ENCODE measurements at places on chromosomes 4 and X.

- no peak for DNase-seq
Measured at GRCh38 chr4:115229873-115230272, 116.5 kb upstream of the NDST4 start.

GRCh38 chrX:133722756-133723155 lies 262.6 kb downstream of the GPC3 start:
- no peak for DNase-seq

DNA sequence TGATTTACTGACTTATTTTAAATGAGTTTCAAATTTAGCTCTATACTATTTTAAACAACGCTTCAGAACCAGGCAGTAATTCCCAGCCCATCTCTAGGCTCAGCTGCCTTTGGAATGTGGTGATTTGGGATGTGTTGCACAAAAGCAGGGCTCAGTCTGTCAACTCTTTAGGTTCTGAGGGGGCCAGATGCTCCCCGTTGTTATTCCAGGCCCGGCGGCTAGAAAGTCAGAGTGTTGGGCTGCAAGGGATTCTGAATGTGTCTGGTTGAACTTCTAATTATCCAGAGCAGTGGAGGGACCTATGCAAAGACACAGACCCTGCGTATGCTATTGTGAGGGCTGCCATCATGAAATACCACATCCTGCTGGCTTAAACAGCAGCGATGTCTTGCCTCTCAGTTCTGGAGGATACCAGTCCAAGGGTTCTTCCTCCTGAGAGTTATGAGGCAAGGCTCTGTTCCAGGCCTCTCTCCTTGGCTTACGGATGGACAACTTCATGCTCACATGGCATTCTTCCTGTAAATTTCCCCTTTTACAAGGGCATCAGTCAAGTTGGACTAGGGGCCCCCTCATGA lies 123.2 kb upstream of the TRIM2 start:
- no peak for DNase-seq

GRCh38 chr4:114226179-114226578 lies 246.7 kb upstream of the ARSJ start:
- no peak for DNase-seq

- DNase-seq: no peak
Measured at GRCh38 chr4:175986-176385, 51.7 kb downstream of the ZNF718 start.

DNA sequence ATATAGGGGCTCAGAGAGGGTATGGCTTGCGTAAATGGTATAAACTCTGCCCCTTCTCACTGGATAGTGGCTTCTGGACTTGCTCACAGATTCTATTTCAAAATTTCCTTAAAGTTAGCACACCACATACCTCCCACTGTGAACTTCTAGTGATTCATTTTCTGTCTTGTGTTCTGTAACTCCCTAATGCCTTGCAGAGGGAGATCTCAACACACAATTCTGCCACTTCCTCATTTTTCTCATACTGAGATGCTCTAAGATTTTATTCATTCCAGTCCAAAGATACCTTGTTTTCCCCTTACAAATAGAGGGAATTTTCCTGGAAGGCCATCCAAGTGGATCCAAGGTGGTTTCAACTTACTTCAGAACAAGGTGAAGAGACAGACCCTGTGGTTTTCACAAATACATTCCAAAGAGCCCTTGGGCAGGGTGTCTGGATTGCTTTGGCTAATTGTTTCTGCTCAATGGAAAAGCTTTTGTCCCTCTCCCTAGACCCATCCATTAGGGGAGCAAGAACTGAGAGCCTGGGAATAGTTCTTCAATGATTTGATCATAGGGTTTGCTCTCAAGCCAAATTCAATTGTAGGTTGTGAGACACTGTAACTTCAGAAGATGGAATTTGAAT lies 52.1 kb upstream of the CAPN6 start:
- DNase-seq: no peak

- DNase-seq: no peak
Measured at GRCh38 chr4:81743731-81744435, 272.2 kb upstream of the RASGEF1B start.

- DNase-seq: no peak
Measured at GRCh38 chr4:15682242-15683142, 865 bp downstream of the FAM200B start.

DNA sequence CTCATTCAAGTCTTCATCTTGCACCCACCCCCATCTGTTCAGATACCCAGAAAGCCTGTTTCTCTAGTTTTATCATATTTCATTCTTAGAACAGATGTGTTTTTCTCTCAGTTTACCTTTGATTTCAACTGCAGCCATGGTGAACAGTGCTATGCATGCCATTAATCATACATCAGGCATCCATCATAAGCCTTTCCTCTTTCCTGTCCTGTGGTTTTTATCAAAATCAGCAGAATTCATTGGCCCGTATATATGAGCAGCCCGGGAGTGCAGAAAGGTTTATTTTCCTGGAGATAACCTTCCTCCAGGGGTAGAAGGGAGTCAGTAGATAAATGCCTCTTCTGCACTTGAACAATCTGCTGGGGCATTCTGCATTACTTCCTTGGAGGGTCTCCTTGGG lies 65.7 kb downstream of the IL21 start:
- no peak for DNase-seq

GRCh38 chrX:50456712-50457484 lies 13.7 kb downstream of the DGKK start:
- no peak for DNase-seq

DNA sequence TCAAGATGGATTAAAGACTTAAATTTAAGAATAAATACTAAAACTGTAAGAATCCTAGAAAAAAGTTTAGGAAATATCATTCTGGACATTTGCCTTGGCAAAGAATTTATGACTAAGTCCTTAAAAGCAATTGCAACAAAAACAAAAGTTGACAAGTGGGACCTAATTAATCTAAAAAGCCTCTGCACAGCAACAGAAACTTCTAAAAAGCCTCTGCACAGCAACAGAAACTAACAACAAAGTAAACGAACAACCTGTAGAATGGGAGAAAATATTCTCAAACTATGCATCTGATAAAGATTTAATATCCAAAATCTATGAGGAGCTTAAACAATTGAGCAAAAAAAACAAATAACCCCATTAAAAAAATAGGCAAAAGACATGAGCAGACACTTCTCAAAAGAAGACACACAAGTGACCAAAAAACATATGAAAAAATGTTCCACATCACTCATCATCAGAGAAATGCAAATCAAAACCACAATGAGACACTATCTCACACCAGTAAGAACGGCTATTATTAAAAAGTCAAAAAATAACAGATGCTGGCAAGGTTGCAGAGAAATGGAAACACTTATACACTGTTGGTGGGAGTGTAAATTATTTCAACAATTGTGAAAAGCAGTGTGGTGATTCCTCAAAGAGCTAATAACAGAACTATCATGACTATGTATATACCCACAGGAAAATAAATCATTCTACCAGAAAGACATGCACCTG lies 5.5 kb upstream of the OPRPN start:
- no peak for DNase-seq

DNA sequence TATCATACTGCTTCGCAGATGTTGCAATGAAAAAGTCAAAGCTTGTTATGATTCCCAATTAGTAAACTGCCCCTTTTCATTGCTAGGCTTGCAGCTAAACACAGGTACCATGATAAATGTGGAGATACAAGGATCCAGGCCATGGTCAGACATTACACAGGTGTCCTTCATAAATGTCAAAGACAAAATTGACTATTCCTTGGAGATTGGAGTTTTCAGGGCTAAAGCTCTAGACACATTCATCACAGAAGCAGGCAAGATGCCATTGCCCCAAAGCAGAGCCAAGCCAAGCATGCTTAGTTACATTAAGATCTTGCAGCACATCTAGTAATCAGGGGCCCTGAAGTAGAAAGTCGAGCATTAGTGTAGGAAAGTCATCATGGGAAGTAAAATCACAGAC lies 111.3 kb upstream of the INTU start:
- no peak for DNase-seq

DNA sequence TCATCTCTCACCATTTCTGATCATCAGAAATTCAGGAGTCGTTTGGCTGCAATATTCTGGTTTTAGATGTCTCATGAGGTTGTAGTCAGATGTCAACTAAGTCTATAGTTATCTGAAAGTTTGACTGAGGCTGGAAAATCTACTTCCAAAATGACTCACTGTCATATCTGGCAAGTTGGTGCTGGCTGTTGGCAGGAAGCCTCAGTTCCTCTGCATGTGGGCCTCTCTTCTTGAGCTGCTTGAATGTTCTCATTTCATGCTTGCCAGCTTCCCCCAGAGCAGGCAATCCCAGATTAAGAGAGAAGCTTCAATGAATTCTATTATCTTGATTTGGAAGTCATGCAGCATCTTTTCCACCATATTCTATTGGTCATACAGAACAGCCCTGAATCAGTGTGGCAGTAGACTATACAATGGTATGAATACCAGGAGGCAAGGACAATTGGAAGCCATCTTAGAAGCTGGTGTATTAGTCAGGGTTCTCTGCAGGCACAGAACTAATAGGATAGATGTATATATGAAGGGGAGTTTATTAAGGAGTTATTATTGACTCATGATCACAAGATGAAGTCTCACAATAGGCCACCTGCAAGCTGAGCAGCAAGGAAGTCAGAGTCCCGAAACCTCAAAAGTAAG lies 46.8 kb upstream of the ELF2 start:
- no peak for DNase-seq

GRCh38 chr4:69894186-69894585 lies 34.2 kb upstream of the SULT1E1 start:
- no peak for DNase-seq

GRCh38 chrX:55074851-55075467 lies at the start of gene PAGE2B:
Gene PAGE2B, plus strand, starts transcription at chrX:55075030. Its CDS starts 1,012 bp downstream, at chrX:55076042.
- no peak for DNase-seq

- DNase-seq: no peak
Measured at GRCh38 chrX:129737916-129738315, 863 bp upstream of the XPNPEP2 start.

GRCh38 chr4:57233386-57233785 lies 123.2 kb upstream of the IGFBP7 start:
- DNase-seq: no peak

GRCh38 chr4:108466936-108467902 lies 153.2 kb upstream of the RPL34 start:
- DNase-seq: no peak

- no peak for DNase-seq
Measured at GRCh38 chr4:182554736-182555135, 311.5 kb downstream of the TENM3 start.

DNA sequence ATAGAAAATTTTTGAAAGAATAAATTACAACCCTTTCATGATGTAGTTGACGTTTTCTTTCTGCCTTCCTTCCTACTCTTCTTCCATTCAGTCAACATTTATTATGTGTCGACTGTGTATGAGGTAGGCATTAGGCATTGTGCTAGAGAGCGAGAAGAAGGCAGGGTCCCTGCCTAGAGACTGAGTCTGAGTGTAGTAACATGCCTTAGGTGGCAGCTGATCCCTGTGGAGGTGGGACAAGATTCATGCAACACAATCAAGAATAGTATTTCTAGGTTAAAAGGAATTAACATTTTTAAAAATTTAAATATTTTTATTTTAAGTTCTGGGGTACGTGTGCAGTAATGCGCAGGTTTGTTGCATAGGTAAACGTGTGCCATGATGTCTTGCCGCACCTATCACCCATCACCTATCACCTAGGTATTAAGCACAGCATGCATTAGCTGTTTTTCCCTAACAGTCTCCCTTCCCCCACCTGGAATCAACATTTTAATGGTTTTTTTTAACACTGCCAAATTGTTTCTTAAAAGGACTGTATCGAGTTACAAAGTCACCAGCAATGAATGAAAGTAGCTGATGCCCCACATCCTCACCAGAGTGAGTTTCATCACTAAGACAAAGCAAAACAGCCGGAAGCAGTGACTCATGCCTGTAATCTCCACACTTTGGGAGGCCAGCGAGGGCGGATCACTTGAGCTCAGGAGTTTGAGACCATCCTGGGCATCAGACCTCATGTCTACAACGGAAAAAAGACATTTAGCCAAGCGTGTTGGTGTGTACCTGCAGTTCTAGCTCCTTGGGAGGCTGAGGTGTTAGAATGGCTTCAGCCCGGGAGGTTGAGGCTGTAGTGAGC lies 84.0 kb downstream of the WWC2 start:
- DNase-seq: no peak

- DNase-seq: no peak
Measured at GRCh38 chr4:147108409-147108808, 162.7 kb upstream of the TTC29 start.

DNA sequence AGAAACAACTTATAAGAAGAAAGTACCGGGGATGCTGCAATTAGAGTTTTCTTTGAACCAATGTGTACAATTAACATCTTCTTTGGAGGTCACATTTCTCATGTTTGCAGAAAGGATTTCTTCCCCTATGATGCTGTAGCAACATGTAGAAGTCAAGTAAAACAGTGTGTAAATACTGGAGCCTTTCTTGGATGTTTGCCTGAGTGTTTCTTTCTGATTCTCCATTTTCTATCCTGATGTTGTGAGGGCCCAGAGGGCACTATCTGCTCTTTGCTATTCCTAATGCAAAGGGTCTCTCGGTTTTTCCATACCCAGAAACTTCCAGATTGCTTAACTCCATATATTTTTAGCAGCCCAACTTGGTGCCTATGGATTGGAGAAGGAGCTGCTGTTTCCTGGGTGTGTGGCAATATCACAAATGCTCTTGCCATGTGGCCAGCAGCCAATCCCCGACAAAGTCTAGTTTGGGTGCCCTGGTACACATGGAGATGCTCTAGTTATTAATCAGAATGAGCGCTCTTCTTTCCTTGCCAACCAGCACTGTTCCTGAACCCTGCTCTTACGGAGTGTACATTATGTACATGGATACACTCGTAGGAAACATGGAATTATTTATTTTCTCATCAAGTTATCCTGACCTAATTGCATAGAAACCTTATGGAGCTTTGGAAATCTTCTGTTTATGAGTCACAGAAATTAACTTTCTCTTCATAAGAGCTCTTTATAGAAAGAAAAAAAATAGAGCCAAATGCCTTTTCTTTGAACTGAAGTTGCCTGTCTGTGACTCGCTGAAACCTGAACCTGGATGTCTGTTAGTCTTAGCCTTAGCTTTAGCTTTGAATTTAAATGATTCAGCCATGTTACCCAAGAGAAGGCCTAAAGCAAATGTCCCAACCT lies 67.0 kb upstream of the GPC4 start:
- no peak for DNase-seq

DNA sequence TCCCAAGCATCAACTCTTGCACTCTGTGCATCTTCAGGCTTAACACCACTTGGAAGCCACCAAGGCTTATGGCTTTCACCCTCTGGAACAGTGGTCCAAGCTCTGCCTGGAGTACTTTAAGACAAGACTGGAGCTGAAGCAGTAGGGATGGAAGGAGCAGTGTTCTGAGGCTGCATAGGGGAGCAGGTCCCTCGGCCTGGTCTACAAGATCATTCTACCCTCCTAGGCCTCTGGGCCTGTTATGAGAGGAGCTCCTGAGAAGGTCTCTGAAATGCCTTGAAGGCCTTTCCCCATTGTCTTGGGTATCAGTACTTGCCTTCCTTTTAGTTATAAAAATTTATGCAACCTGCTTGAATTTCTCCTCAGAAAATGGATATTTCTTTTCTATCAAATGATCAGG lies 286.7 kb downstream of the CPXCR1 start:
- no peak for DNase-seq

DNA sequence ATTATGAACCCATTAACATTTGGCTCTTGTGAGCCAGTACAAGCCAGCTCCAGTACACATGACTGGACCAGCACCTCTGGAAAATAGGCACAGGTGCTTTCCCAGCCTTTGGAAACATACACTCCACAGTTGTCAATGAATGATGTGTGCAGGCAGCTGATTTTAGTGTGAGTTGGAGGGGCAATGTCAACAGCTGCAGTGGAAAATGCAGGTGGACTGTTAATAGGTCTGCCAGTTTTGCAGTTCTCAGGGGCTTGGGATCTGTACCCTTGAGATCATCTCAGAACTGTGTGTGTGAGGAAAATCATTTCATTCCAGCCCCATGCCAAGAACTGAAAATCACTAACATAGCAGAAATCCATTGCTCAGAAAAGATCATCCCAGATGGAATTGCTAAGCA lies 81.7 kb upstream of the CHRDL1 start:
- no peak for DNase-seq

All from mucosa of gallbladder (tissue), 1 donor.